Cerebellar nuclear complex (tissue), 1 donor: ENCODE measurements at places on chromosomes 6 and 20.

DNA sequence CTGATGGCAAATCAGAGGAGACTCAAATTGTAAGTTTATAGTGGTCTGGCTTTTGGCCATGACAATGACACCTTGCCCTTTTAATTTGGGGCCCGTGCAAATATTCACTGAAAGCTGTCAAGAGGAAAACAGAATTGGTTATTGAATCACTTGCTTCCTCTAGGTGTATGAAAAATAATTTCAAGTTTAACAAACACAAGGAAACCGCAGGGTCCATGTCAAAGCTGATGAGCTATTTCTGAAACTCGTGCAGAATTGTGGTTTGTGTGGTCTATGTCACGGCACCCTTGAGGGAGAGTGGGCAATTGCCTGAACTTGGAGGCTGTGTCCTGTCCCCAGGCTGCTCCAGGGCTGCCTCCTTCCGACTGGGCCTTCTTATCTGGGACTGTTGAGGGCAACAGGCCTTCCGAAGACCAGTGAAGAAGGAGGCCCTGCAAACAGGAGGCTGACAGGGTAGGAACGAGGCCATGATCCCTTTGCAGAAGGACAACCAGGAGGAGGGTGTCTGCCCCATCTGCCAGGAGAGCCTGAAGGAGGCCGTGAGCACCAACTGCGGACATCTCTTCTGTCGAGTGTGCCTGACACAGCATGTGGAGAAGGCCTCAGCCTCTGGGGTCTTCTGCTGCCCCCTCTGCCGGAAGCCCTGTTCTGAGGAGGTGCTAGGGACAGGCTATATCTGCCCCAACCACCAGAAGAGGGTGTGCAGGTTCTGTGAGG lies 788 bp downstream of the TRIM40 start:
- no peak for DNase-seq

DNA sequence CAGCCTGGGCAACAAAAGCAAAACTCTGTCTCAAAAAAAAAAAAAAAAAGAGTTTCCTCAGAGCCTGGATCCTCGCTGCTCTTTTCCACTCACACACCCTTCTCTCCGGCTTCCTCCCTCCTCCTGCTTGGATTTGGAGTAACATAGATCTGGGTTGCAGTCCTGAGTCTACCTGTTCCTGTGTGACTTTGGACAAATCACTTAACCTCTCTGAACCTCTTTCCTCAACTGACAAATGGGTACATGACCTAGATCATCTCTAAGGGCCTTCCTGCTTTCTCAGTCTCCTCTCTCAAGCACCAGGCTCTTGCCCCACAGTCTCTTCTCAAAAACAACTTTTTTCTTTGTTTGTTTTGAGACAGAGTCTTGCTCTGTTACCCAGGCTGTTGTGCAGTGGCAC lies 5.6 kb upstream of the R3HDML start:
- no peak for DNase-seq

- DNase-seq: no peak
Observed at GRCh38 chr6:45553730-45554344, 176.1 kb upstream of the SUPT3H start.

- DNase-seq: no peak
Observed at GRCh38 chr6:137550535-137550934, 56.3 kb upstream of the OLIG3 start.

DNA sequence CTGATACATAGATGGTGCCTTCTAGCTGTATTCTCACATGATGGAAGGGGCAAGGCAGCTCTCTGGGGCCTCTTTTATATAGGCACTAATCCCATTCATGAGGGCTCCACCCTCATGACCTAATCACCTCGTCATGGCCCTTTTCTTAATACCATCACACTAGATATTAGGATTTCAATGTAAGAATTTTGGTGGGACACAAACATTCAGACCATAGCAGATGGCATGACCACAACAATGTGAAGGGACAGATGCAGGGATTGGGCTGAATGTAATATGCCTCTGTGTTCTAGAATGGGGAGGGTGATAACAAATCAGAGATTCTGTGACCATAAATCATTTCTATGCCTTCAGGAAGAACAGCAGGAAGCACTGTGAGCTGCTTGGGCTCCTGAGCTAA lies 145.8 kb downstream of the LCA5 start:
- no peak for DNase-seq

DNA sequence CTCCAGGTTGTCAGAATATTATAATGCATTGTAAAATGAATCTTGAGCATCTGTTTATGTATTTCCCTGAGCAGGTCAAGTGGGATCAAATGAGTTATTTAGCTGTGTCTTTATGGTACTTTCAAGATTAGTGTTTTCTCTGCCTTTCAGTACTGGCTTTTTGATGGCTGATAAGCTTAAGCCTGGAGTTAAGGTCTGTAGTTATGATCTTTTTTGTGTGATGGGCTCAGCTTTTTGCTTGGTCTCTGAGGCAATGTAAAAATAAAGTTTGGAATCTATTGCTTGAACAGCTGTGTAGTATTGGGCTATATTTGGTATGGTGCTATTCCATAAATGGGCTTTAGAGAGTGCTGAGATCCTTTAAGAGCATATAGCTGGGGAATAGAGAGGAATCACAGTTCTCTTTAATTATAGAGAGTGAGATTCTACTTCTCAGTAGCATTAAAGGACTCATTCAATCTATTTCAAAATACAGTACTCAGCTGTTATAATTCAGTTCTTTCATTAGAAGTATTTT lies 40.7 kb downstream of the ZNF451 start:
- DNase-seq: no peak

DNA sequence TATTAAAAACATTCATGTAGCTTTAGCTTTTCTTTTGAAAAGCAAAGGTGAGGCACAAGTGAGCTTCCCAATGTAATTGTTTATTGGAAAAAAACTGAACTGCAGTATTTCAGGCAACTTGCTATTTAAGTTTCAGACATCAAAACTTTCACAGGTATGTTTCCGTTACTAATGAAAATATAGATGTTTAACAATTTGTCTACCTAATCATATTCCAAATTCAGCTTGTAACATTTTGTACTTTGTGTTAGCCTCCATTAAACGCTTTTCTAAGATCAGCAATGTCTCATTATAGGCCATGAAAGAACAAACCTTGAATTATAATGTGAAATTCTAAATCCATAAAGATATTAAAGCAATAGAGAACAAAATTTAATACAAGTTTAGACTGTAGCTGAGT lies 69.5 kb downstream of the AHI1 start:
- no peak for DNase-seq

DNA sequence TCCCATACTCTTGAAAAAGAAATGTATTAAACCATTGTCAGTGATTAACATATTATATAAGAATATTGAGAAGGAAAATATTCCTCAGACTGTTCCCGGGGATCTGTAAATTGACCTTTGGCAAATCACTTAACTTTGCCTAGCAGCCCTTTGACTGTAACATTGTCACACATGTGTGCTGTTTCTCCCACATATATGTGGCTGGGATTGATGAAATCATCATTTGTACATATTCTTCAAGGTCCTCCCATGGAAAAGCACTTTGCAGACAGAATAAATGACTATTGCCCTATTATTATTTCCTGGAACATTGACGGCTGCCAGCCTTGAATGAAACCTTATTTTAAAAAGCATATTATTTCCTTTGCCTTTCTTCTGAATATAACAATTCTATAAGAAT lies 36.4 kb upstream of the TRERF1 start:
- no peak for DNase-seq

GRCh38 chr20:43690943-43691598 lies 24.2 kb downstream of the MYBL2 start:
- no peak for DNase-seq

DNA sequence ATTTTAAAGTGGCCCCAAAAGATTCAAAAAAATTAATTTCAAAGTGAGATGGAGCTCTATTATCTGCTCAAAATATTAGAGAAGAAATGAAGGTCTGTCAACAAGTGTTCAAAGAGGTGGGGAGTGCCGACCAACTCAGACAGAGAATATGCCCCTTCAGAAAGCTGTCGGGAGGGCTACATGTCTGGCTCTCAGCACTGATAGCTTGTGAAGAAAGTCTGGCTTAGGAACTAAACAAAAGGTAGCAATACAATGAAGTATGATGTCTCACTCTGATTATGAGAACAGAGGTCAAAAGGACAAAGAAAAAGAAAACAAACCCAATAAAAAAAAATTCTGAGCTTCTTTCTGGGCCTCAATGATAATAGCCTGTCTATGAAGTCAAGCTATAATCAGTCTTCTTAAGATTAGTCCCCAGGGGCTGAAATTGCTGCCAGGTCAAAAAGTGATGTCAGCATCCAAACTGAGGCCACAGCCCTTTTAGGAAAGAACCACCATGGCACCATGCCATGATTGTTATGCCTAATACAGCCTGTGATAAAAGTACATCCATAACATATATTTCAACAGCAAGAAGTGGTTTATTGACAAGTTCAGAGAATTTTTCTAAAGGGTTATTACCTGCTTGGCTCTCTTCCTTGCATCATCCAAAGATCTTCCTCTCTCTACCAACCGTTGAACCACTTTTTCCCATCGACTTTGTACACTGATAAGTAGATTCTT lies 150.9 kb downstream of the DST start:
- no peak for DNase-seq

DNA sequence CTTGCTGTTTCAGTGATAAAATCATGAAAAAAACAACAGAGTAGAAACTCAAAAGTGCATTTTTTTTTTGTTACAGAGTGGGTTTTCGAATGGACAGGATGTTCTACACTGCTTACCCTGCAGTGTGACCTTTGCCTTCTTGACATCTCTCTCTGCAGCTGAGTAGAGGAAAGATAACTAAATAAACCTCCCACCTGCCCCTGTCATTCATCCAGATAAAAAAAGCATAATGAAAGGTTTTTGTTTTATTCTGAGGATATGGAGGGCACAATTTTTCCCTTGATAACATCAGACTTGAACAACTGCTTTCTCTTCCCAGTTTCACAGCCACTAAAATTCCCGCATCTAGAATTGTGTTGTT lies 193.6 kb upstream of the FOXQ1 start:
- no peak for DNase-seq

GRCh38 chr6:28225056-28225834 lies at the start of gene ZSCAN9:
Gene ZSCAN9 (plus strand): TSS chr6:28225275. CDS start chr6:28227085, 1,810 bp downstream.
- DNase-seq: peak; percentile 57

DNA sequence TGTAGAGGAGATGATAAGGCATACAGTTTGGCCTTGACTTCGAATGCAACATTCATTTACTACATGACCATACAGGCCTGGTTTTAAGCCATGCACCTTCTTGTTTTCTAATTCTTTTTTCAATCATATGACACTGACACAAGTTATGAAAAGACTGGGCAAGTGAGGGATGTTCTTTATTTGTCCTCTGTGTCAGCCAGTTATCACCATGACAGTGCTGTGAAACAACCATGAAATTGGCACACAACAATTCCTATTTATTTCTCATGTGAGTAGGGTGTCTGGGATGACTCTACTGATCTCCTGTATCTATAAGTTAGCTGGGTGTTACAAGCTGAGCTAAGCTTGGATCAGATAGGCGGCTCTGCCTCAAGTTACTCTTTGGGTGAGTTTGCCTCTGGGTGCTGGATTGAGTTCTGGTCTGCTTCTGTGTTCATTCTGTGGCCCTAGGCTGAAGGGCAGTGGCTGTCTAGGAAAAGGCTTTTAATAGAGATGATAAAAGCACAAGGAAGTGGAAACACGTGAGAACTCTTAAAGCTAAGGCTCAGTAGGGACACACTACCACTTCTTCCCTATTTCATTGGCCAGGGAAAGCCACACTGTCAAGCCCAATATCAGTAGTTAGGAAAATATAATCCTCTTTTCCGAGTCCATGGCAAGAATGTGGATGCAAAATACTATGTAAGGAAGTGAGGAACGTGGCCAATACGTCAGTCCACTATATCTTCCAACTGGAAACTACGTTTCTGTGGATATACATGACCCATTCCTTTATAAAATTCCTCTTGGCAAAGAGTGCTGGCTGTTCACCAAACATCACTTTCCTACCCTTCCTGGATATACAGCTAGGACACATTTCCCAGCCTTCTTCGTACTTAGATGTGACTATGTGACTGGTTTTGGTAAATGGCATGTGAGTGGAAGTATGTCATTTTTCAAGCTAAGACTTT lies 126.2 kb upstream of the RNF24 start:
- DNase-seq: no peak

GRCh38 chr6:110548110-110548847 lies 71.9 kb upstream of the SLC22A16 start:
- no peak for DNase-seq

DNA sequence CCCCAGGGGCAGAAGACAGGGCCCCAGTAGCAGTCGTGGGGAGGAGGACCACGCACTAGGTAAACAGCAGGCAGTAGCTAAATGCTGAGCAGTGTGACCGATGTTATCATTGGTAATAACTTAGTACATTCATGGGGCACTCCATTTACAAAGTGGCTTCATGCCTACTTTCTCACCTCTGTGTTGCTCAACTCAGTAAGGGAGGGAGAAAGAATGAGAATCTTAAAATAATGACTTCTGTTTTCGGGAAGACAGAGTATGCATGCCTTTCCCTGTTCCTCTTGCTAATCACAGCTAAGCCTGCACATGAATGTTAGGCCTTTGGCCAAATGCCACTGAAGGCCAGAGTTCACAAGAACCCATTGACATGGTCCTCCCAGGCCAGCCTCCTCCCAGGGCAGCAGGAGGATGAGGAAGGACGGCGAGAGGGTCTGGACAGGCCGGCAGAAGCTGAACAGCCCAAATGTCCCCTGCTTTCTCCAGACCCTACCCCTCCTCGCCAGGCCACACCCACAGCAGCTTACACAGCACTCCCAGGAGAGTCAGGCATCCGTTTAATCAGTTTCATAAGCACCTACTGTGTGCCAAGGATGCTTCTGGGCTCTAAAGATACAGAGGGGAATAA lies 183.4 kb downstream of the ANKRD60 start:
- DNase-seq: no peak

- DNase-seq: no peak
Observed at GRCh38 chr6:51398064-51398705, 579.5 kb downstream of the TFAP2B start.

GRCh38 chr20:44651684-44652423 lies at the start of gene ADA:
Gene ADA (minus strand): TSS chr20:44651699. CDS start chr20:44651607, 92 bp downstream.
- no peak for DNase-seq

DNA sequence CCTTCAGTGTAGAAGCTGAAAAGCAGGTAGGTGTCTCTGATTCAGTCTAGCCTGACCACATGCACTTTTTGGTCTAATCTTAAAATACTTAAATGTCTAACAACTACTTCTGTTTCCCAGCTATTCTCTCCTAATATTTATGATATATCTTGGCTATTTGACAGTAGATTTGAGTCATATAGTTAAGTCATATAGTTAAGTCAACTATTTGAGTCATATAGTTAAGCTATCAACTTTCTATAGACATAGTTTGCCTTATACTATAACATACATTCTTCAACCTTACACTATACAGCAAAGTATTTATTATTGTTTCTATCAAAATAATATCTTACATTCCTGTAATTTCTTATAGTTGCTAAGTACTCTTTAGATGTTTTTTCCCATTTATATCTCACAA lies 110.9 kb downstream of the GMDS start:
- no peak for DNase-seq
